ENCODE measurements at places on chromosomes 16 and 17.

DNA sequence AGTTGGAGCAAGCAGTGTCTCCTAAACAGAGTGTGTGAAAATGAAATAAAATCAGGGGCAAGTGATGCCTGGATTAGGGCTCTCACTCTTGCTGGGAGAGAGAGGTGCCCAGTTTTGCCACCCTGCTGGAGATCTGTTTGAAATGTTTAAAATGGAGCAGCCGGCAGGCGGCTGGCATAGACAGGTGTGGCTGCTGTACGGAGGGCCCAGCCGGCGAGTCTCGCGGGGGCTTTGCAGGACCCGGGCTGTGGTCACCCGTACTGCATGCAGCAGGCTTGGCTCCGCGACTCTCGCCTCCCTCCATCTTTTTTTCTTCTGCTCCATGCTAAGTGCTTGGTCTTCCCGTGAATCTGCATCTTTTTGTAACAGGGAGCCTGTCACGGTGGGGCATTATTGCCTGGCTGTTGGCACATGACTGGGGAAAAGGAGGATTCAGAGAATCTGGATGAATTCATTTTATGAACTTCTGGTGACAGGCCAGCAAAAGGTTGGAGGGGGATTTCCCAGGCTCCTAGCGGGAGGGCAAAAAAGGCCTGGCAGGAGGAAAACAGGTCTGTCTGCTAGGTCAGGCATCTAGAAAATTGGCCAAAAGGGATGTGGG lies 1.8 kb downstream of the ZNRF1 start:
- no peaks in the 10 kb centered on the region for H3K27me3 ChIP-seq
- H3K36me3 ChIP-seq, result no peaks in the 10 kb centered on the region
- peaks cover 18% of the 10 kb centered on the region for H3K4me1 ChIP-seq
- peak overlapping the region; percentile 75 for H3K4me3 ChIP-seq
- peak; percentile 52 for DNase-seq
- H3K27ac ChIP-seq, result 0 out of 2 replicates have a peak overlapping the region, but pooled peaks have one; percentile 1

DNA sequence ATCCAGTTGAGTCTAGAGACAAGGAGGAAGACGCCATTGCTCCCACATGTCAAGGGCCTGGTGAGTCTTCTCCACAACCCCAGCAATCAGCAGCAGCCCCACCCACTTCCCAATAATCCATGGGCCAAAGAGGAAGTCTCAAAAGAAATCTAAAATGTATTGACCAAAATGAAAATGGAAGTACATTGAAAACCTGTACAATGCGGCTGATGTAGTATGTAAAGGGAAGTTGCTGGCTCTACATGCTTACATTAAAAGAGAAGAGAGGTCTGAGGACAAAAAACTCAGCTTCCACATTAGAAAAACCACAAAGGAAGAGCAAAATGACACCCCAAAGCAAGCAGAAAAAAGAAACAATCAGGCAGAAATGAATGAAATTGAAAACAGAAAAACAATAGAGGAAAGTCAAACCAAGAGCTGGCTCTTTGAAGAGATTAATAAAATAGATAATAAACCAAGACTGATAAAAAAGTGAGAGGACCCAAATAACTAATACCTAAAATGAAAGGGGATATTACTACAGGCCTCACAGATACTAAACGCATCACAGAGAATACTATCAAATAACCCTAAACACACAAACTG lies 100.6 kb upstream of the METRNL start:
- no peak for DNase-seq
- no peaks in the 10 kb centered on the region for H3K36me3 ChIP-seq
- H3K4me1 ChIP-seq, result no peaks in the 10 kb centered on the region
- H3K27ac ChIP-seq, result no peak overlapping the region
- H3K27me3 ChIP-seq, result no peaks in the 10 kb centered on the region
- H3K4me3 ChIP-seq, result no peak overlapping the region

GRCh38 chr17:40341808-40342503 lies 22.6 kb downstream of the GJD3 start:
- H3K4me3 ChIP-seq, result peak overlapping the region; percentile 84
- peak; percentile 86 for DNase-seq
- H3K27ac ChIP-seq, result peak overlapping the region; percentile 83
- no peaks in the 10 kb centered on the region for H3K36me3 ChIP-seq

GRCh38 chr17:5975661-5976060 lies 94.5 kb upstream of the WSCD1 start:
- no peak for DNase-seq
- H3K4me3 ChIP-seq, result no peak overlapping the region
- H3K27me3 ChIP-seq, result no peaks in the 10 kb centered on the region
- no peaks in the 10 kb centered on the region for H3K4me1 ChIP-seq
- no peak overlapping the region for H3K27ac ChIP-seq
- no peaks in the 10 kb centered on the region for H3K36me3 ChIP-seq

DNA sequence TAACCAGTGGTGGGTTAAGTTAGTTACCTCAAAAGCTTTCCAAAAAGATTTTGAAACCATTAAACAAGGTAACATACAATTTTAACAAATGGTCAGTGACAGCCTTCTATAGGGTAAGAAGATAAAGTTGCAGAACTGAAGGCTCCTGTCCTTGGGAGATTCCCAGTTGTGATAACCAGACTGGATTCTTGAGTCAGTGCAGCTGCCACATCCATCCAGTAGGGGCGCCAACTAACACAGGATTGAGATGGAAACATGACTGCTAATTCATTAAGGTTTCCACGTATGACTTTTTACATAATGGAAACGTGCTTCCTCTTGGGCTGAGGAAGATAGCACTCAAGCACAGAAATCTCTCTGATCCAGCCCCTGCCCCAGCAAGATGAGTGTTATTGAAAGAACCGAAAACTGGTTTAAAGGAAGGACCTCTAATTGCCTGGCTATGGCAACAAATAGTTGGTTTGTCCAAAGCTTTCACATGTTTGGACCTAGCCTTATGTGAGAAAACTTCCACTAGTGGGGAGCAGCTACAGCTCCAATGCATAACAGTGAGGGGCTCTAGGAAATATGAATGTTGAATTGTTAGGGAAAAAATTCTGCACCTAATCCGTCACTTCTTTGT lies 269.8 kb upstream of the MYOCD start:
- no peaks in the 10 kb centered on the region for H3K27me3 ChIP-seq
- DNase-seq, result peak; percentile 20
- H3K4me1 ChIP-seq, result no peaks in the 10 kb centered on the region
- no peaks in the 10 kb centered on the region for H3K36me3 ChIP-seq

DNA sequence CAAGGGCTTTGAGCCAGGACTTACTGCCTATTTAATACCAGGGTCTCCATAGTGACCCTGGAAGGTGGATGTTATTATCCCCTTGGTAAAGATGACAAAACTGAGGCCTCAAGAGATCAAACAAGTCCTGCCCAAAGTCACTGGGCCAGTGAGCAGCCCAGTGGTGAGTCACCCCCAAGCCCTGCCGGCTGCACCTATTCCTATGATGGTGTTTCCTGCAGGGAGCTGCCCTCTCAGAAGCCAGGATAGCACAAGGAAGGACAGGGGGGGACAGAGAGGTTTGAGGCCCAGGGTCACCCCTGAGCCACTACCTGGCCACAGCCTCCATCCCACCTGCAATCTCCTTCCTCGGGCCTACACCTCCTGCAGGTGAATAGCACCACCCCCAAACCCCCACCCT lies 90.9 kb downstream of the SDK2 start:
- H3K4me3 ChIP-seq, result no peak overlapping the region
- no peaks in the 10 kb centered on the region for H3K36me3 ChIP-seq
- peaks cover 16% of the 10 kb centered on the region for H3K27me3 ChIP-seq
- no peak overlapping the region for H3K27ac ChIP-seq
- no peaks in the 10 kb centered on the region for H3K4me1 ChIP-seq

- H3K27me3 ChIP-seq, result peaks cover 4% of the 10 kb centered on the region
- H3K27ac ChIP-seq, result no peak overlapping the region
- DNase-seq, result peak; percentile 11
- no peaks in the 10 kb centered on the region for H3K36me3 ChIP-seq
Measured at GRCh38 chr17:74008196-74008595, 195.3 kb upstream of the RPL38 start.
